ENCODE measurements at places on chromosomes 2 and 18.
A peak's percentile ranks its signal among the peaks of the same experiment; 100 is the strongest.

- DNase-seq = no peak
Measured at GRCh38 chr2:161991991-161992390, 82.0 kb downstream of the DPP4 start.

- peak; percentile 76 for DNase-seq
Measured at GRCh38 chr2:136143603-136144451, 25.9 kb upstream of the CXCR4 start.

GRCh38 chr2:29000481-29000880 is 19.4 kb downstream of the TOGARAM2 start:
- DNase-seq = peak; percentile 96

- no peak for DNase-seq
Measured at GRCh38 chr18:57910817-57911216, 107.7 kb upstream of the ATP8B1 start.

DNA sequence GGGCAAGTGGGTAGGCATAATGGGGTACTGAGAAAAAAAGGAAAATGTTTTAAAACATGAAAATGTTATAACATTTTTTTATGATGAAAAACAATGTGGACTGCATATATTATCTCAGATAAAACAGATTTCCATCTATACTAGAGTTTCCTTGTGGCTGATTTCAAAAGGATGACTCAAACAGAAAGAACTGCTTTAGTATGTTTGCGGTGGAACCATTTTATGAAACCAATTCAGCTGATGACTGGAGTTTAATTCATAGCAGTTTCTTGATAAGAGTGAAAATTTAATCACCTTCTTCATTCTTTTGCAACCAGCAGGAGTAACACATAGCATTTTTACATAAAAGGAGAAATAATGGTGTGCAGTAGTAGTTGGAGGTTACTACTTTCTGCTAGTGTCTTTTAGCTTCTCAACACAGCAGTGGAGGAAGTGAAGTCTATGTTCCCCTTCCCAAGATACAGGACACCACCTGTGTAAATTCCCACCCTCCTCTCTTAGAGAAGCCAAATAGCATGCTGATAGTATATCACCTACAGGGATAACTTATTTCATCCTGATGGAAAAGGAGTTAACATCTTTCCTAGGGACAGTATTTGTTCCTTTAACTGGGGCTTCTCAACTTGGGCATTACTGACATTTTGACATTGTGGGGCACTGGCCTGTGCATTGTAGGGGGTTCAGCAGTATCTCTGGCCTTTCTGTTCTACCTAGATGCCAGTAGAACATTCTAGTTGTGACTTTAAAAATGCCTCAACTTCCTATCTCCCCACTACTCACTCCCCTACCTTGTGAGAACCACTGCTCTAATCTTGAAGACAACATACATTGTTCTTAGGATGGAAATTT is 29.9 kb downstream of the PELI1 start:
- DNase-seq = no peak

- no peak for DNase-seq
Measured at GRCh38 chr2:39027421-39027820, 93.4 kb downstream of the SOS1 start.

DNA sequence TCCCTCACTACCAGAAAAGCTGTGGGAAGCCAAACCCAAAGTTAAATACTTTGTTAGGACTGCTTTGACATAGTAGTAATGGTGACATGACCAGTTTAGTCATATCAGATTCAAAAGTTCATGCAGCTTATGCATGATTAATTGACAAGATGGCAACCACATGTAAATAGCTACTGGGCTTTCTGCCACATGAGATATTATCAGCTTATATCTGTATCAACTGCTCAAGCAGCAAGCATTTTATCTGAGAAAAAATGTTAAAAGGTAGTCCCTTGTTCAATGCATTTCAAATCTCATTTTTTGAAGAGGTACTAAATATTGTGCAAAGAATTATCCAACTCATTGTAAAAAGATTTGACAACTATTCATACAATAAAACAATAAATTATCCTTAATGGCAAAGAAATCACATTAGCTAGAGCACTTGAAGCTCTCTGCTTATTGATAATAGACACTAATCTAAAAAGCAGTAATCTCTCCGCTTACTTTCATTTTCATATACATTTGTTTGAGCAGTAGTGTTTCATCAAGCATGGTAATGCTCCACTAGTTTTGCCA is 993.6 kb upstream of the NXPH2 start:
- no peak for DNase-seq

- DNase-seq = no peak
Measured at GRCh38 chr2:147614471-147614870, 230.4 kb upstream of the ACVR2A start.

DNA sequence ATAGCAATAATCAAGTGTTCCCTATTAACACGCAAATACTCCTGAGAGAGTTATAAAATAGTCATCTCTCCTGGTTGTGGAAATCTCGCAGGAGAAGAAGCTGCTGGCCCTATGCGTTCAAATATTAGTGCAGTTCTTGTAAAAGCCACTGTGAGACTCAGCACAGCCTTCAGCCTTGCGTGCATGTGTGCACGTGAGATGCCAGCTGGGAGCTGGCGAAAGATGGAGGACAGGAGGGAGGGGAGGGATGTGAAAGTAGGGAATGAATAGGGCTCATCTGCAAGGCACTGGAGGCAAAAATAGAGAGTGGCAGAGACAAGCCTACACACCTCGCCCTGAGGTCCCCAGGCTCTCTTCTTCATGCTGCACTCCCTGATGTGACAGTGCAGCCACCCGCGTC is 126.5 kb downstream of the INO80D start:
- DNase-seq = no peak

DNA sequence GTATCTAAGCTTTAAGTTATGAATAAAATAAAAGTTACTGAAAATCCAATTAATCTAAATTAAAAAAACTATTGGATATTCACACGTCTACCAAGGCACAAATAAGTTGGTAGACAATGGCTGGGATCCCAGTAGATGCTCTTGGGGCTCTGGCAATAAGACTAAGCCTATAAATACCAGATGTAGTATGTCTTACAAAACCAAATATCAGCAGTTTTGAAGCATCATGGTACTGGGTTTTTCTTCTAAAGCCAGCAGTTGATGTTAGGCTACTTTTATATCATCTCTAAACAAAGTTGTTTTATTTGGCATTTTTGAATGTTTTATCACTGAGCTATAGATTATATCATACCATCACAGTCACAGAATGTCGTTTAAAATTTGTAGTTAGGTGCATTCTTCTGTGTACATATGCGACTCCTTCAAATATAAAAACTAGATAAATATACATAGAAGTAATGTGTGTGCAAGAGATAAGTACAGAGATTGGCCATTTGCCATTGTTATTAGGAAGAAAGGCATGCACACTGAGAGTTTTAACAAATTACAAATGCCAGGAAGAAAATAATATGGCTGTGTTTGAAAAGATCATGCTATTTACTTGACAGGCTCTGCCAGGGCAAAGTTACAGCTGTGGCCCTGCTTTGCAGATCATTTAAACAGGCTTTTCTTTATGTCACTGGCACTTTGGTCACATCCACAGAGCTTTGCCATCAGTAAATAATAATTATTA is 21.6 kb upstream of the TMEM17 start:
- DNase-seq = no peak

GRCh38 chr2:231891514-231891905 is 34.7 kb downstream of the NPPC start:
- no peak for DNase-seq

DNA sequence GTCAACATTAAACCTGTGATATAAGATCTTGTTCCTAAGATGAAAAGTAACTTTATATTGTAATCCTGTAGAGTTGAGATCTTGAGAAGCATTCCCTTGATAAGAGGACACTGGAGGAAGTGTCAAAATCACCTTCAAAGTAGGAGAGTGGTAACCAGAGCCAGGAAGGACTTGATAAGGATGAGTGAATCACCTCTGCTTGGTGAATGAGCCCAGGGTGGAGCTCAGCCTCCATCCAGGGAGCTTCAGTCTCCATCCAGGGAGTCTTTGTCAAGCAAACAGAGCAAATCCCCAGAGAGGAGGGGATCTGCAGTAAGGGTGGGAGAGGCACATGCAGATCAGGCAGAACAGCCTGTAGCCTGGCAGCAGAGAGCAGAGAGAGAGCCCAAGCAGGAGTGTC is 167.1 kb upstream of the SIX2 start:
- DNase-seq = no peak

DNA sequence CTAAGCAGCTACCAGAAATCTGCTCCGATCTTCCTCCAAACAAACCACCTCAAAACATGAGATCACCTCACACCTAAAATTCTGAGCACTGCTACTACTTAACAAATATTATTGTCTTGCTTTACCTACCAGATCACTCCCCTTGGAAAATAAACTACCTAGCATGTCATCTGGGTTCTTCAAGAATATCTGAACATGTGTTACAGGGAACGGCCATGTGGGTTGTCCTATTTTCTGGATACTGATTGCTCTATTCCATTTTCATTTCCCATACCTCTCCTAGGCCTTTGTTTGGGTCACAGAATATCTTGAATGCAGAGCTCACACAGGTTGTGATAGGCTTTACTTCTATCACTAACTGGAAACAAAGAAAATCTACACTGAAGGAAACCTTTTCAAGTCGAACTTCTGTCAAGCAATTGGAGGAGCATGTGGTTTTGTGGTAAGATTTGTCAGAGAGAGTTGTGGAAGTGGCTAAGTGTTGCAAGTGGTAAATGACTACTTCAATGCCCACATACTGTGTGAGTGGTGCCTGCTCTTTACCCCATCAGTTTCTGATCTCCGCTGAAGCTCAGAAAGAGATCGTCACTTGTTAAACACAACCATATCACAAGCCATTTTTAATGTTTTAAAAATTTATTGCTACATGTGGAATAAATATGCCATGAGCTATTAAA is 739.1 kb upstream of the ZEB2 start:
- DNase-seq = peak; percentile 71

GRCh38 chr2:204066051-204066450 is 129.5 kb downstream of the ICOS start:
- no peak for DNase-seq

DNA sequence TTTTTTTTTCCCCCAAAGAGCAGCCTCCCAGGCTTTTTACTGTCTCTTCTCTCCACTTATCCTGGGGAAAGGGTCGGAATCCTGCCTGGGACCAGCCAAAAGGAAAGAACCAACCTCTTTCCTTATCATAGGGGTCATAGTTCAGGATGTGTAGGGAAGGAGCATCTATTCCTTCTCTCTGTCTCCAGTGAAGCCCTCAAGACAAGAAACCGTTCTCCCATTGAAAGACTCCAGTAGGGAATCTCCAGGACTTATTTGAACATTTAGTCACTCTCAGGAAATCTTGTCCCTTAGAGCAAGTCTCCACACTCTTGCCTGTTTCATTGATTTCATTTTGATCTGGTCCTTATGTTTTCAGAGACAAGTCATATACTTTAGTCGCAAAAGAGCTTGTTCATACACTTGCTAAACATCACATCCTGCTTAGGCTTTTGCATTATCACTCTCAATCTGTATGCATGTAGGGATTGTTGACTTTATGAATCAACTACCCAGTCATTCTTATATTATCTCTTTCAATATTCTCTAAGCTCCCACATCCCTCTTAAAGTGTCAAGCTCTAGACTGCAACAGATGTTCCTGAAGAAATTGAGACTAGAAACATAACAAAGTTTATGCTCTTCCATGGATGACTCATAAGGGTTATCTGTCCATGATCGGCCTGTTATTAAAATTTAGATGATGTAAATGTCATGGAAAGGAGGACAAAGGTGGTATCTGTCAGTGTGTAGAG is 116.2 kb upstream of the ST6GAL2 start:
- no peak for DNase-seq

- no peak for DNase-seq
Measured at GRCh38 chr2:1754461-1755170, 10.3 kb upstream of the PXDN start.

DNA sequence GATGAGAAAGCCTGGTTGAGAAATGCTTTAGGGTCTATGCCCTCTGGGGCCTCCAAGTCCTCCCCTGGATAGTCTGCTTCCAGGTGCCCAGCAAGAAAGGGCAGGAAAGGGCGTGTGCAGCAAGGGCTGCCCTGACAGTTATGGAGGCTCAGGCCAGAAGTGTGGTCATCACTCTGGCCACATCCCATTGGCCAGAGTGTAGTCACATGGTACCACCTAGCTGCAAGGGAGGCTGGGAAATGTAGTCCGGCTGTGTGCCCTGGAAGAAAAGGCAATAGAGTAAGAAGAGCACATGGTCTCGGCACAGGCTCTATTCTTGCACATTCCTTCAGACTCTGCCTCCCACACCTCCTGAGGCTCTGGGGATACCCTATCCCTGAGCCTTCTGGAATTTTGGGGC is 35.7 kb downstream of the ODC1 start:
- DNase-seq = no peak

GRCh38 chr2:157840568-157841156 is 35.5 kb downstream of the ACVR1 start:
- DNase-seq = no peak

DNA sequence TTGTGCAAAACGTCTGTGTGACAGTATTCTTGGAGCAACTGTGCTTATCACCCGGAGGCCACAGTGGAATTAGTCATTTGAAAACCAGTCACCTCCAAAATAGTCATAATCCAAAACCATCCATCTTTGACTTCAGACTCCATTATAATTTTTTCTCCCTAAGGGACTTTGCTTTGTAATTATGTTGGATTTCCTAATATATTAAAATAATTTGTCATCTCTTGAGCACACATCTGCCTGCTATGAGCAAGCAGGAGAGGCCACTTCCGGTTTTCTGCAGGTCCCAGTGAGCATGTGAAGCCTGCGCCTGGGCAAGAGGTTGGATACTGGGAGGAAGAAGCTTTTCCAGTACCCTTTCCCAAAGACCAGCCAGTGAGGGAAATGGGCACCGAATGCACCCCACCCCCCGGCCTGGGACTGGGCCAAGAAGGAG is 57.7 kb downstream of the ODC1 start:
- DNase-seq = no peak

- DNase-seq = no peak
Measured at GRCh38 chr2:231960810-231961348, 634 bp upstream of the DIS3L2 start.

DNA sequence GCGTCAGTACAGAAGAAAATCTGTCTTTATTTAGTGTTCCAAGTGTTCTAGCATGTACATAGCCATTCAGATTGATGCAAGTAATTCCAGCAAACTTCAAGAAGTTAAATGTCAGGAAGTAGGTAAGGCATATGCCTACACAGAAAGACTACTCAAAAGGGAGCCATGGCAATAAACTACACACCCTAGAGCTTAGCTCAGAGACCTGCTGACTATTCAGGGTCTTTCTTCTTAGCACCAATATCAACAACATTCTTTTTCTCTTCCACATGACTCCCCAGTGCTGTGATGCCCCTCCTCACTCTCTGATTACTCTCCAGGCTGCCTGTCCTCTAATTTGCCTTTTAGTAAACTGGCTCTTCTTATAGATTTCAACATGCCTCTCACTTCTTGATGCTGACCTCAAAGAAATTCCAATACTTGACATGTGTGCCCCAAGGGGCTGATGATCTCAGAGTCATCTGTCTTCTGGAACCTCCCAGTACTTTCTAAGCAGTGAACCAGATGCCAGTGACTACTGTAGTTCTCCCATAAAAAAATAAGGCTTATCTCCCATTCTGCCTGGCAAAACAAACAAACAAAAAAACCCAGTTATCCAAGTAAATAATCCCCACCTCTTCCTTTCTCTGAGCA is 909.2 kb upstream of the FANCL start:
- no peak for DNase-seq

GRCh38 chr2:128380961-128381938 is 62.6 kb upstream of the HS6ST1 start:
- DNase-seq = no peak

GRCh38 chr2:112751451-112752197 is 12.8 kb downstream of the CKAP2L start:
- DNase-seq = no peak

GRCh38 chr2:240846873-240847595 is 21.6 kb upstream of the AGXT start:
- no peak for DNase-seq

All from GF-D8 (cell line).